ENCODE measurements at places on chromosomes 7 and 10. TPM values are rescaled to one million over a fixed set of nuclear protein-coding genes. Genes with fewer than 3 reads are reported as not detected.
A peak's percentile ranks its signal among the peaks of the same experiment; 100 is the strongest.

DNA sequence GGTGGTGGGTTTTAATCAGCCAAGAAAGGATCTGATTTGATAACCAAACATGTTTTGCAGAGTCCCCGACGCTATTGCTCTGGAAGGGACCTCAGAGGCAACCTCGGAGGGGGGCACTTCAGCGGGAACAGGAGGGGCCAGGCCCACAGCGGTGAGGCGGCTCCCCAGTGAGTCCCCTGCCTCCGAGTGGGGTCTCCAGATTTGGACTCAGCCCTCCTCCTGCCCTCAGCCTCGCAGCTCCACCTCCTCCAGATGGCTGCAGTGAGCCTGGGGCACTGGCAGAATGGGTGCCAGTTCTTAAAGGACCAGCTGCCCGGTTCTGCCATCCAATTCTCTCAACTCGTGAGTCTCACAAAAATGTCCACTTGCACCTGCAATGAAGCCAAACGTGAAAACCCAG lies 61.0 kb upstream of the NANOS1 start:
- DNase-seq, result no peak

The PRKAG2 gene
- 14.2 TPM for polyA plus RNA-seq

The ITGB8 gene
- 5.2 TPM for polyA plus RNA-seq

GRCh38 chr10:75253281-75254220 lies 17.8 kb upstream of the COMTD1 start:
- DNase-seq, result no peak

- no peak for DNase-seq
These were observed 1.6 kb downstream of the P4HA1 start for GRCh38 chr10:73094986-73095480.

DNA sequence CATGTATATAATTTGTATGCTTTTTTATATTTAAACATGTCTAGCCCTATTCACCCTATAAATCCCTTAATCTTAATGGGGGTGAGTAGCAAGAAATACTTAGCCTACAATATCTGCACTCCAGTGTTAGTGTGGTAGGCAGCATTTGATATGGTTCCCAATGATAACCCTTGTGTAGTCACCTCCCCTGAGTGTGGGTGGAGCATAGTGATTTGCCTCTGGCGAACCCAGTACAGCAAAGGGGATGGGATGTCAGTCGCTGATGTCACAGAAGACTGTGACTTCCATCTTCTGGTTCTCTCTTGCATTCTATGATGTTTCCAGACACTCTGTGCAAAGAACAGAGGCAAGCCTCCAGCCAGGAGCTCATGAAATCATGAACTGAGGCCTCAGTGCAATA lies 211.2 kb downstream of the CRPPA start:
- no peak for DNase-seq

GRCh38 chr10:129848696-129849451 lies 115.2 kb downstream of the EBF3 start:
- no peak for DNase-seq

DNA sequence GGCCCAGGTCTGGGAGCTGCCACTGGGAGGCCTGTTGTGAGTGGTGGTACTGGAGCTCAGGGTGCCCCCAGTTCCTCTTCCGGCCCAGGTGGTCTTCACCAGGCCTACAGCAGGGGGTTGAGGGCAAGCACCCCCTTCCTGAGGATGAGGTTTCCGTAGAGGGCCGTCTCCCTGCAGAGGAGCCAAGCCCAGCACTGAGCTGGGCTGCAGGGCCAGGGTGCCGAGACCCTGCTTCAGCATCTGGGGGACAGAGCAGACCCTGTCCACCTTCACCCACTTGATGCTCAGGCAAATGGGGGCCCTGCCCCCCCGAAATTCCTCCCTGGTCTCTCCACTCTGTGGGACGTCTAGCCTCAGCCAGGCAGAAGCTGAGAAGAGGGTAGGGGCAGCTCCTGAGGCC lies 2.6 kb downstream of the FUOM start:
- DNase-seq, result no peak

DNA sequence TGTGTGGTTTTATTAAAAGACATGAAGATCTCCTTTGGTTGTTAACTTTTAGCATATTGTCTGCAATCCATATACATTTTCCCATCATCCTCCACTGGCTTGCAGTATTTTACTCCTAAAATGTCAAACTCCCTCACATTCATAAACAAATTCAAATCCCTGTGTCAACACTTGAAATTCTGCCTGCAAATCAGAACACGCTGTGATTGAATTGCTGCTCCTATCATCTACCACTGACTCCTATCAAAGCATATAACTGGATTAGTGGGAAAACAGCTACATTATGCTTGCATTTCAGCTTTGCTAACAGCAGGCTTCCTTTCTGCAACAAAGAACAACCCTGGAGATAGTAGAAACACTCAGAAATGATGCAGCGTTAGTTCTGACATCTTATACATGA lies 281.8 kb upstream of the HGF start:
- no peak for DNase-seq

The HK1 gene
- polyA plus RNA-seq, result 35.4 TPM

DNA sequence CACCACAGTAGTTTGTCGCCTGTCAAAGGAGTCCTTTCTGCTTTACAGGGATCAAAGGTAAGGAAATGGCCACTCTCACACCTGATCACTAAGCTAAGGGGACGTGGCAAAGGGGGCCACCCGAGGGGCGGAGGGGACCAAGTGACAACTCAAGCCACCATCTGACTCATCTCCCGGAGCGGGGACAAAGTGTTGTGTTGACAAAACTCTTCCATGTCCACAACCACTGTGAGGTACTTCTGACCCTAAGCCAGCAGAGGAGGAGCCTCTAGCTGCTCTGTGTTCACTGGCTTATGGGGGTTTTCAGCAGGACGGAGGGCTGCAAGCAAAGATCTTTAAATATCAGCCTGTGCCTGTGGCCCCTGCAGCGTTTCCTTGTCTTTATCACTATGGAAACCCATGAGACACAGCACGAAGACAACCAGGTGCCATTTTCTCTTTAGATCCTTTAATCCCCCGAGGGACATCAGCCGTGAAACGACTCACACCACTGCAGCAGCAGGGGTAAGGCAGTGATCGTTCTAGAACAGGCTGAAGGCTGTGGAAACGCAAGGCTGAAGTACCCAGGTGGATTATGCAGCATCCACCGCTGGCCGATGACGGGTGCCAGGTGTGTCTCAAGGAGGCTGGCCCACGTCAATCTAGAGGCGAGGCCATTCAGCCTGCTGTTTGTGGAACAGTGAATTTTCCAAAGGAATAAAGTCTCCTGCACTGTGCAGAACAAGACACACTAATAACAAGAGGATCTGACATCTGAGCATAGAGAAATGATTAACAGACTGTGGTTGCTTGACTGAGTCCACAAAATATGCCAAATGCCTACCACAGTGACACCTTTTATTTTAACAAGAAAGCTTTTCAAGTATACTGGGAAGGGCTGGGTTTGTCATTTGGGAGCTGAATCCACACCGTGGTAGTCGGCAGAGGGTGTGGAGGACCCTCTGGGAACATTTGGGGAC lies 26.6 kb upstream of the DDC start:
- DNase-seq, result no peak

- peak; percentile 41 for DNase-seq
These were observed 40.1 kb downstream of the KCNH2 start for GRCh38 chr7:150937848-150938561.

The ADAM22 gene
- polyA plus RNA-seq, result 11.9 TPM

The NPTX2 gene
- polyA plus RNA-seq, result 6.9 TPM

- no peak for DNase-seq
These were observed 187.5 kb downstream of the WDR37 start for GRCh38 chr10:1243486-1244234.

- DNase-seq, result no peak
These were observed 243.8 kb upstream of the ETV1 start for GRCh38 chr7:14233076-14233867.

The IGF2BP3 gene
- polyA plus RNA-seq, result 27.5 TPM

GRCh38 chr7:98697083-98697482 lies 80.0 kb downstream of the NPTX2 start:
- DNase-seq, result no peak

DNA sequence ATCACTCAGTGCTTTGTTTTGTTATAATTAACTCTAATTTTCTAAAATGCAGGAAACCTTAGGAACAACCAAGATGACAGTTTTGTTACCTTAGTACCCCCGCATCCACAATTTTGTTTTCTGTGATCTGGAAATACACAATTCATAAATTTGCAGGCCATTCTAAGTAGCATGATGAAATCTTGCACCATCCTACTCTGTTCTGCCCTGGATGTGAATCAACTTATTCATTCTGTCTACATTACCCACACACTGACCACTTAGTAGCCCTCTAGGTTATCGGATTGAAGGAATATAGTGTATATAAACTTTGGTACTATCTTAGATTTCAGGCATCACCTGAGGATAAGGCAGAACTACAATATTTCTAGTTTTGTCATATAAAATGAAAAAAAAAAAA lies 155.9 kb downstream of the CTTNBP2 start:
- DNase-seq, result no peak

DNA sequence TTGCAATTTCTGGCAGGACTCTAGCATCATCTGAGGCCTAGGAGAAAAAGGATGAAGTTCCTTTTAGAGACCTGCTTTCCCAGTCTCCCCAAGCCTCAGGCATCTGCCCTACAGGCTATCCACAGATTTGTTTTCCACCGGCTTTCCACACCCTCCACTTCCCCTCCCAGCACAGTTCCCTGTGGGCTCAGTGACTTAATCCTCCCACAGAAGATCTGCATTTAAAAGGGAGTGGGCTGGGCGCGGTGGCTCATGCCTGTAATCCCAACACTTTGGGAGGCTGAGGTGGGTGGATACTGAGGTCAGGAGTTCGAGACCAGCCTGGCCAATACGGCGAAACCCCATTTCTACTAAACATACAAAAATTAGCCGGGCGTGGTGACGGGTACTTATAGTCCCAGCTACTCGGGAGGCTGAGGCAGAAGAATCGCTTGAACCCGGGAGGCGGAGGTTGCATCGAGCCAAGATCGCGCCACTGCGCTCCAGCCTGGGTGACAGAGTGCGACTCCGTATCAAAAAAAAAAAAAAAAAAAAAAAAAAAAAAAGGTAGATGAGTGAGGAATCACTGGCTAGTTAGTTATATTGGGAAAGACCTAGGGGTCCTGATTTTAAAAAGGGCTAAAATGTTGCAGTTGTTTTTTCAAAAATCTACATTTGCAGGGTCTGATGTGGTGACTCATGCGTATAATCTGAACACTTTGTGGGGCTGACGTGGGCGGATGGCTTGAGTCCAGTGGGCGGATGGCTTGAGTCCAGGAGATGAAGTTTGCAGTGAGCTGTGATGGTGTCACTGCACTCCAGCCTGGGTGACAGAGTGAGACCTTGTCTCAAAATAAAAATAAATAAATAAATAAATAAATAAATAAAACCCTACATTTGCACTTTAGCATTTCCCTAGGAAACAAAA lies 119.5 kb downstream of the BAMBI start:
- DNase-seq, result no peak

The OR2A5 gene
- not detected for polyA plus RNA-seq

DNA sequence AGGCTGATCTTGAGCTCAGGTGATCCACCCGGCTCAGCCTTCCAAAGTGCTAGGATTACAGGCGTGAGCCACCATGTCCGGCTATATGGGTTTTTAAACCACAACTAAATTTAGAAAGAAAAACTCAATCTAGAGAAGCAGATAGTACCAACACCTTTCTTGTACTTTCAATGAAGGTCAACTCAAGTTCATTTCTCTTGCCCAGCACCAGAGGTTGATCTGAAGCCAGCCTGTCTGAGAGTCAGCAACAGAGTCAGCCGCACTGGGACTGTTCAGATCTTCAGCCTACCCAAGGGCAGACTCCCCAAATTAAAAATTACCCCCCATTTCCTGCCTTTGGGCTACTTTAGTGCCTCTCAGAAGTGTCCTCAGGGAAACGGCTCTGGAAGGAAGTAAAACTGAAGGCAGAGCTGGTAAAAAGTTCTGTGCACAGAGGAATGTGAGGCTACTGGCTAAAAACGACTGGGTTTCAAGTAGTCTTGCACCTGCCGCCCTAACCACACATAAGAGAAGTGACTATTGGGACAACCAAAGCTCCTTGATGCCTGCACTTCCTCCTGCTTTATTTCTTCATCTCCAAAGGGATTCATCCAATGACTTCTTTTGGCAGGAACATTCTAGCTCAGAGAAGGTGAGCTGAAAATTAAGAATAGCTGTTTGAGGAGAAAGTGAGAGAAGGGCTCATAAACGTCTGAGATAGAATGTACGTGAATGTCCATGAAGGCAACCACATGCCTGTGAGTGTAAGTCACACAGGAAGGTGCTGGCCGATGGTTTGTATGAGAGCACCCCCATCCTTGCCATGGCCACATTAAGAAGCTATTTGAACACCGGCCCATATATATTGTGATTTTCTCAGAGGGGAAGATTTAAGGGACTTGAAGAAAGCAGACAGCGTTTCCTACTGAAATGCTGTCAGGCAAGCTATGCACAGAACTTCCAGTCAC lies 142.4 kb upstream of the PRR15 start:
- DNase-seq, result no peak

- DNase-seq, result no peak
These were observed 3.6 kb downstream of the ELFN1 start for GRCh38 chr7:1673581-1674118.
